ENCODE measurements at places on chromosomes 5 and 9.
A peak's percentile ranks its signal among the peaks of the same experiment; 100 is the strongest.

- DNase-seq, result no peak
Observed at GRCh38 chr5:30846171-30846570, 347.3 kb upstream of the CDH6 start.

DNA sequence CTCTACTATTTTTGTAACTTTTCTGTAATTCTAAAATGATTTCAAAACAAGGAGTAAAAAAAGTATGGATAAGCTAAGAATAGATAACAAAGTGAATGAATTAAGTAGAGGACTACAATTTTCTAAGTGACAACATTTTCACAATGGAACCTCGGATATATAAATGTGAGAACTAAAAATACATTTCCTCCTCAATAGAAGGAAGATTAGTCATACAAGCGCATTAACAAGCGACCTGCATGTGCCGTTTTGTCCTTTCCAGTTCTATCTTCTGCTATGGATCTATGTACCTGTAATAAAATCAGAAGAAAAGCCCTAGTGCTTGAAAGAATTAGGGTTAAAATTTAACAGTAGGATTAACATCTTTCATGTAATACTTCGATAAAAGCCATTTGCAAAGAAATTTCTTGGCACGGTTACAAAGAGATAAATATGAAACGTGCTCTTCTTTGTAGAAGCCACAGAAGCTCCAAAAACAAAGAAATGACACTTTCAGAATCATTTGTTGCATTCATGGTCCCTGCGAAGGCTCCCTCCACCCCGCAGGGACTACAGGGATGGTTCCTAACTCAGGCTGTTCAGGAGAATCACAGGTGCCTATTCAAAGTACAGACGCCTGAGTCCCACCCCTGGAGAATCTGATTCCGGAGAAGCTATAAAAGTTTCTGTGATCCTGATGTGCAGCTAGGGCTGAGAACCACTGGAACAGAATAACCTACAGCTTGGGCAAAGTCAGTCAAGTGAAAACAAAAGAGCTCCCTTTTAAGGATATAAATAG is 216.6 kb upstream of the EFNA5 start:
- DNase-seq, result no peak

- DNase-seq, result peak; percentile 15
Observed at GRCh38 chr5:131169810-131170539, 769 bp upstream of the LYRM7 start.

GRCh38 chr5:172821340-172821985 is 12.6 kb upstream of the ERGIC1 start:
- DNase-seq, result peak; percentile 72

DNA sequence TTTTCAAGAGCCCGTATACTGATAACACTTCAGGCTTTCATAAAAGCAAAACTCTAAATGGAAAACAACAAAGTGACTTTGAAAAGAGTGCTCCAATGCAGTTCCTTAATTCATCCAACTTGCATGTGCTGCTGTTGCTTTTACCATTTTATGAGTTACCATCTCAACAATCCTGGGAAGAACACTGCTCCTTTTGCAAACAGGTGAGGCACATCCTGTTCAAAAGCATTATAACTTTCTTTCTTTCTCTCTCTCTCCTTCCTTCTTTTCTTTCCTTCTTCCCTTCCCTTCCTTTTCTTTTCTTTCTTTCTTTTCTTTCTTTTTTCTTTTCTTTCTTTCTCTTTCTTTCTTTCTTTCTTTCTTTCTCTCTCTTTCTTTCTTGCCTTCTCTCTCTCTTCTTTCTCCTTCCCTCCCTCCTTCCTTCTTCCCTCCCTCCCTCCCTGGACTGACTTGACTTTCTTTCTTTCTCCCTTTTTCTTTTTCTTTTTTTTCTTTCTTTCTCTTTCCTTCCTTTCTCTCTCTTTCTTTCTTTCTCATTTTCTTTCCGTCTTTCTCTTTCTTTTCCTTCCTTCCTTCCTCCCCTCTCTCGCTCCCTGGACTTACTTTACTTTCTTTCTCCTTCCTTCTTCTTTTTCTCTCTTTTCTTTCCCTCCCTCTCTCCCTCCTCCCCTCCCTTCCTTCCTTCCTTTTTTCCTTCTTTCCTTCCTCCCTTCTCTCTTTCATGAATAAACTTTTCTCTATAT is 11.2 kb upstream of the PARP8 start:
- no peak for DNase-seq

DNA sequence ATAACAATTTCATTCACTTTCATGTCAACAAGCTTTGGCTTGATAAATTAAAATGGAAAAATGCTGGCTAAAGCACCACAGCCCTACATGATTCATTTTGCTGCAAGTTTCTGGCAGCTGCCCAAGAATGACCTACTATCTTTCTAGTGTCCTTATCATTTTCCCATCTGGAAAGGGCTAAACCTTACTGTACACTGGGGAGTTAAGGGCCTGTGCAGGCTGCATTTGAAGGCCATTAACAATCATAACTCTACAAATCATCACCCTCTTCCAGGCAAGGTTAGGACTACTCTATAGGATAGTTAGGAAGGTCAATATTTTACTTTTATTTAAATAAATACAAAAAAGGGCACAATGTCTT is 579.7 kb upstream of the ZNF608 start:
- peak; percentile 77 for DNase-seq
